ENCODE measurements at places on chromosomes 3 and 15.

GRCh38 chr15:78930577-78931388 lies 14.1 kb downstream of the CTSH start:
- DNase-seq: no peak

- peak; percentile 89 for DNase-seq
These were observed 56.3 kb downstream of the IL20RB start for GRCh38 chr3:137013951-137014688.

DNA sequence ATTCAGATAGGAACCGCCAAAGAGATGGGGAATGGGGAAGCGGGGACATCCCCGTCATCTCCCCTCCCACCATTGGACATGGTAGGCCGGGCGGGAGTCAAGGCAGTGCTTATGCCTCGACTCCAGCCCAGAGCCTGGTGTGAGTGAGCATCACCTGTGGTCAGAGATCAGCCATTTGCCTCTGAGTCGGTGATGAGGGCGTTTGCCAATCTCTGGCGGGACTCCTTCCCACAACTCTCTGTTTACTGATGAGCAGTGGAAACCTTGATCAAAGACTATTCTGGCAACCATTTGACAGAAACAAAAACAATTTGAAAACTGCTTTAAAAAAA lies 63.9 kb upstream of the HES1 start:
- no peak for DNase-seq

GRCh38 chr3:114299421-114299820 lies 5.6 kb downstream of the TIGIT start:
- DNase-seq: no peak

- no peak for DNase-seq
These were observed 533.4 kb downstream of the NTRK3 start for GRCh38 chr15:87722941-87723691.

DNA sequence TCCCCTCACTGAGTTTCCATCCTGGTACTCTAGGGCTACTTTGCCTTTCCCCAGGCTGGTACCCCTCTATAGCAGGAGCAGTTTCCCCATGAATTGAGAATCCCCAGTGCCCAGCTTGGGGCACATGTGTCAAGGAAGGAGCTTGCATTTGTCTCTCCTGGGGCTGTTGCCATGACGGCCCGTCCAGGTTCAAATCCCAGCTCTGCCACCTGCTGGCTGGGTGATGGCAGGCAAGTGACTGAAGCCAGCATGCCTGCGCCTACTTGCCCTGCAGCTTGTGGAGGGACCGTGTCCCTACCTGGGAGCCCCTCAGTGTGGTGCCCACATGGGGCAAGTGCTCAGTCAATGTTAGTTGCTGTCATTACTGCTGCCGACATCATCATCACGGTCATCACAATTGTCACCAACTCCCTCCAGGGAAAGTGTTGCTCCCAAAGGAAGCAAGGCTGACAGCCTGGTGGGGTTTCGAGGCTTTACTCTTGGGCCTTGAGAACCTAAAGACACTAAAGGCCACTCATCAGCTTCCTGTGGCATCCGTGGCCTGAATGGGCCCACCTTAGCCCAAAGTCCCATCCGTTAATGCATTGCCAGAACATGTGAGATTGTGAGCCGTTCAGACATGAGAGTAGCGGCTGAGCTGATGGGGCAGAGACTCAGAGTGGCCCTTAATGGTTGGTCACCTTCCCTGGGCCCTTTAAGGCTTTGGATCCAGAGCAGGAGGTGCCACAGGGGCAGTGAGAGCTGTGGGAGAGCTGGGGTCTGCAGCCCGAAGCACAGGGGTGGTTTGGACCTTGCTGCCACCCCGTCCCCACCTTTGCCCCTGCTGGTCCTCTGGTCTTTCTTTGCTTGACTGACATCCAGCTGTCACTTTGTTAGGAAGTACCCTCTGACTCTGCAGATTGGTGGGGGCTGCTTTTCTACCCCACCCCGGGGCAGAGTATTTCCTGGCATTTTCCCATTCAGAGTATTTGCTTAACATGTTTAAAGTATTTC lies 144.4 kb downstream of the DNAJB8 start:
- DNase-seq: no peak
